NCI-H1417 (cell line): ENCODE measurements at places on chromosomes 6 and 20.

DNA sequence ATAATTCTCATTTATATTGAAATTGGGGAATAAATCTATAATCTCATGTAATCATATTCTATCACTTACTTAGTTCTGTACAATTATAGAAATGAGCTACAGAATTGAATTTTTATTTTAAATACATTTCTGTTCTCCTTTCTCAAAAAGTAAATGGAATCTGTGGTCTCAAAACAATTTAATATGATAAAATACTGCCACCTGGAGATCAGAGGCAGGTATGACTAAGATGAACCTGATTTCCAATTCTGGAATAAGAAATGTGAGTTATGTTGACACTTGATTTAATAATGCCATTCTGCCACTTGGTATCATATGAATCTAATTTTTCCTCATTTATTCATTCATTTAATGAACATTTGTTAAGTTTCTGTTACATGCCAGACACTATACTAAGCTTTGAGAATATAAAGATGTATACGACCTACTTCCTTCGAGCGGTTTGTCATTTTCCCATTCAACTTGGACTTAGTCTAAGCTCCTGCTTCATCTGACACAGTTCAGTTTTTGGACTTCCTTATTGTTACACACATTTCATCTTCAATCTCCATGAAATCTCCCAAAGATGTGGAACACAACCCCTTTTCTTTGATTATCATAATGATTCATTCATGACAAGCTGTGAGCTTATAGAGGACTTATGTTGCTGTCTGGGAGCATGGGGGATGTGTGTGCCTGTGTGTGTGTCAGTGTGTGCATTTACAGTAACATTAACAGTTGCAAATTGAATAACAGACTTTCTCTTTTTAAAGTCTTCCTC, 7.5 kb upstream of the CCDC28A start:
- DNase-seq, result peak; percentile 74

DNA sequence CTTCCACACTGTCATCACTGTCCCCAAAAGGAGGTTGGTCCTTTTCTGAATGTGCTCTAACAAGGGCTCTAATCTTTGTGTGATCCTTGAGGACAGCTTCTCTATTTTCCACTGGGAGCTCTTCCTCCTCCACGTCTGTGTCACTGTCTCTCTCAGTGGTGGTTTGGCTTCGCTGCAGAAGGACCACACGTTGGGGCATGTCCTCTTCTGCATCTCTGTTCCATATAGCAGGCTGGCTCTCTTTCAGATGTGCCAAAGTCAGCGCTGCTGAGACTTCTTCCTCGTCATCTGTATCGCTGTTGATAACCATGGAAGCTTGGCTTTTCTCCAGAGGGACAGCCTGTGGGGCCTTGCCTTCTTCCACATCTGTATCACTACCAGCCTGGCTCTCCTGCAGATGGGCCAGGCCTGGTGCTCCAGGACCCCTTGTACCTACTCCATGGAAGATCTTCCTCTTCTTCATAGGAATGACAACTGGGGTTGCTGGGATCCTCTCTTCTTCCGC, 4.6 kb downstream of the MDC1 start:
- no peak for DNase-seq

DNA sequence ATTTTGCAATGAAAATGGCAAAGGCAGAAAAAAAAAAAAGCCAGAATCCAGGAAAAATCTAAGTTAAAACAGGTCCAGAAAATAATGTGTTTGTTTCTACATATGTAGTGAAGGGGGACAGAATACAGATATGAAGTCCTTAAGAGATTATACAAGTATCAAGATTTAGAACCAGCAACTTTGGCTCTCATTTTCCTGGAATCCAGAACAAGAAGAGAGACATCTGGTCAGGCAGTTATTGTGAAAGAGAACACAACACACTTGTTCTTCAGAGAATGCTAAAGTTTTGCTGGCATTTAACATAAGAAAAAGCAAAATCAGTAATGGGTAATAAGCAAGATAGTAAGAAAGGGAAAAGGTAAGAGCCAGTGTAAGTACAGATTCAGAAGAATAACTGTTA, 21.1 kb downstream of the BAG2 start:
- no peak for DNase-seq

GRCh38 chr6:5744497-5744896, 262.2 kb downstream of the NRN1 start:
- no peak for DNase-seq

DNA sequence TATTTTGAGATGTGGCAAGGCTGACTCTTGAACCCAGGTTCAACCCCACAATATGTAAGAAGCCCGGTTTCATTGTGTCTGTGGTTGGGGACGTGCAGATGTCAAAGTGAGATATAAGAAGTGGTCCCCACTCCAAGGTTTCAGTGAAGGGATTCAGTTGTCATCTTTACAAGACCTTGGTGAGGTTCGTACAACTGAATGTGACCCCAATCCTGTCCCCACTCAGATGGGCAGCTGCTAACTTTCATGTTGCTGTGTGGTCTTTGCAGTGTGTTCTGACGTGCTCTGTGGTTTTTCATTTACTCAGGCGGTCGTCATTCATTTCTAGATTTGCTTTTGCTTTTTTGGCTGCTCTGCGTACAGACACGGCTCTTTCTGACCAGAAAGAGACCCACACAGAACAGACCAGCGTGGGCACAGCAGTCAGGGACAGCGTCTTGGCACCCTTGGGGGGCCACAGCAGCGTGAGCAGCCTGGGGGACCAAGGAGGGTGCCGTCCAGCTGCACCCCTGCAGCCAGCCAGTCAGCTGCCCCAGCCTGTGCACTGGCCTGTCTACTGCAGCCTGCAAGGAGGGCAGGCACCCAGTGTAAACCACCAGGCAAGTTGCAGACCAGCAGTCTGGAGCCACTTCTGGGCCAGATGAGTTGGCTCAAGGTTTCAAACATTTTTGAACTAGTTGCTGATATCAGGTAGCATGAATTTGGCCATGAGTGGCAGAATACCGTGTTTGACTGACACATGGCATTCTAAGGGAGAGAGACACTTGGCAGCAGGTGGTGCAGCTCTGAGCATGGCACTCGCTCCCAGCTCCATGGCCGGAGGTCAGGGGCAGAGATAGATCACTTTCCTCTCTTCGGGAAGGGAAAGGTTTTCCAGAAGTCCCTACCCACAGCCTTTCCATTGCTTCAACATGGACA, 49.4 kb upstream of the IRF4 start:
- no peak for DNase-seq

DNA sequence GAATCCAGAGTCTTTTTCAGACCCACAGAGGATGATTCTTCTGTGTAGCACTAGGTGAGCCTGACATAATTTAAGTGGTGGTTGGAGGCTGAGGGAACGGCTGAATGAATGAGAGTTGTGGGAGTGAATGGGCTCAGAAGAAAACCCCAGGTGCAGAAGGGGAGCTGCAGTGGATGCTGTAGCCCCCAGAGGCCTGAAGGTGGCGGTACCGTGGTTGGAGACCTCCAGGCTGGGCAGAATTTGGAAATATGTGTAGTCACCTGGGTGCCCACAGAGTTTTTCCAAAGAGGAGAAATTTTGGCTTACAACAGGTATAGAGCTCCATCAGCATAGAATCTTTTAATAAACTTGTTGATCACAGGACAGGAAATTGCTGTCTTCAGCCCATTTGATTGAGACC, 6.5 kb upstream of the RAET1G start:
- no peak for DNase-seq

DNA sequence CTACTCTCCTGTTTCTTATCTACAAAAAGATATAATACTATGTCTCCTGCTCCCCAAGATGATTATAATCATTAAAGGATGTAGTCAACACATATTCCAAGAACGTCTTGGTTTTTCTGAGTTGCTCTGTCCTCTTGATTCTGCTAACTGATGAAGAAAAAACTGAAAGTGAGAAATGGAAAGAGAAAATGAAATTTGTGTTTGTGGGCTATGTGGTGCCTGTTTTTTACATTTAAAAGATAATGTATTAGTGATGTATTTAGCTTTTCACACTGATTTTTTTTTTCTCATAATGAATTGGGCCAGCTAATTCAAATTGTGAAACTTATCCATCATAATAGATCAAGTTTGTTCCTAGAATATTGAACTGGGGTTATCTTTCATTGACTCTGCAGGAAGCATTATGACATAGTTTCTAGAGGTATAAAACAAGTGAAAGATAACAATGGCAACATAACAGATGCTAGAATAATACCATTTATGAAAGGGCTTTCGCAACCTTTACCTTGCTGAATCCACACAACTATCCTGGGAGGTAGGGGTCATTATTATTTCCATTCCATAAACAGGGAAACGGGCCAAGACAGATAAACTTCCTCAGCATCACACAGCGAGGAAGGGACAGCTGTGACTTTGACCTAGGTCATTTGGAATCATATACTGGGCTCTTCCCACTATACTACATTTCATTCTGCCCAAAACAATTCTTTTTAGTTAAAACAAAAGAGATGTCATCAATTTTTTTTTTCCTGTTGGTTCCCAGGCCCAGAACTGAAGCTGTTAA, 336.7 kb downstream of the GJA1 start:
- DNase-seq, result no peak

GRCh38 chr6:119673741-119674140, 324.2 kb upstream of the MAN1A1 start:
- no peak for DNase-seq

GRCh38 chr6:43712579-43712978, 25.0 kb upstream of the MRPS18A start:
- no peak for DNase-seq

GRCh38 chr6:150987371-150987828, 121.9 kb downstream of the MTHFD1L start:
- no peak for DNase-seq

GRCh38 chr6:17289630-17290061, 8.5 kb downstream of the RBM24 start:
- no peak for DNase-seq

- DNase-seq, result no peak
Observed at GRCh38 chr6:87905101-87905641, 142.5 kb upstream of the SPACA1 start.

DNA sequence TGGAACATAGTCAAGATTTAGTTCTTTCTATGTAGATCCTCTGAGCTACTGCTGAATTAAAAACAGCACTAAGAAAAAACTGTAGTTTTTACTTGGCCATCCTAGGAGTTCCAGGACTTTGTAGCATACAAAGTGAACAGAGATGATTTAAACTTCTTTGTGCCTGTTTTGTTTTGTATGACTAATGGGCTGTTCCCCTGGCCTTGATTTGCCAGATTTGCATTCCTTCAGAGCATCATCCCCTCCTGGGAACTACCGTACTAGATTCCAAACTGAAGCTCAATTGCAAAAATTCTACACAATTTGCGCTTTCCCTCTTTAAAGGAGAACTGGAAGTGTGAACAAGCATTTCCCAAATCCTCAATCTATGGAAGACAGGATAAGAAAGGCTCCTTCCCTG, 23.1 kb downstream of the ACOT13 start:
- no peak for DNase-seq

GRCh38 chr6:112770308-112770707, 423.2 kb downstream of the RFPL4B start:
- peak; percentile 18 for DNase-seq

DNA sequence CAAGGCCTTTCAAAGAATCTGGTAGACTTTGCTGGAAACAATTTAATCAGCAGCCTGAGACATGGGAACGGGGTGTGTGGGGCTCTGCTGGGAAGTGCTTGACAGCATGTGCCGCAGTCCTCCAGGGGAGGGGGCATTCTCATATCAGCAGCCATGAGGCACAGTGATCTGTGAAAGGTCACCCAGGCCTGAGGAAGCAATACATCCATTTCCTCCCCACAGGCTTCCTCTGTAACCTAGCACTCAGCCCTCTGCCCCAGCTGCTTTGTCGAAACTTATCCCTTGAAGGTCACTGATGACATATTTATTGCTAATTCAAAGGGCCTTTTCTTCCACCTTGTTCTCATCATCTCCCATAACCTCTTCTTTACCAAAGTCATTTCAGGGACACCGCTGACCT, 103.3 kb downstream of the TNFAIP3 start:
- DNase-seq, result no peak

DNA sequence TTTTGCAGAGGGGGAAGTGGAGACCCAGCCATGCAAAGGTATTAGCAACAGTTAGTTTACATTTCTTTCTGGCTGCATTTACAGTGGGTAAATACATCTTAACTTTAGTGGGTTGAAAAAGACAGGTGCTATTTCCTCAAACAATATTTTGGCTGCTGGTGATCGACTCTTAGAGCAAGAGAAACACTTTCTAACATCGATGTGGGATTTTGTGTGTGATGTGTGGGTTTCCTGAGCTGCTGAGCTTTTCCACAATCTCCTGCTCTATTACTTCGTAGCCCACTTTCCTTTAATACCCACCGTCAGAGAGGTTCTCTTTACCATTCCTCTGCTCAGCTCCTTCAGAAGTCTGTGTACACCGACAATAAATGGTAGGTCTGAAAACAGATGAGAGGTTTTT, 339.0 kb downstream of the NRN1 start:
- DNase-seq, result no peak

GRCh38 chr6:11681770-11682169, 96.8 kb downstream of the ADTRP start:
- no peak for DNase-seq

DNA sequence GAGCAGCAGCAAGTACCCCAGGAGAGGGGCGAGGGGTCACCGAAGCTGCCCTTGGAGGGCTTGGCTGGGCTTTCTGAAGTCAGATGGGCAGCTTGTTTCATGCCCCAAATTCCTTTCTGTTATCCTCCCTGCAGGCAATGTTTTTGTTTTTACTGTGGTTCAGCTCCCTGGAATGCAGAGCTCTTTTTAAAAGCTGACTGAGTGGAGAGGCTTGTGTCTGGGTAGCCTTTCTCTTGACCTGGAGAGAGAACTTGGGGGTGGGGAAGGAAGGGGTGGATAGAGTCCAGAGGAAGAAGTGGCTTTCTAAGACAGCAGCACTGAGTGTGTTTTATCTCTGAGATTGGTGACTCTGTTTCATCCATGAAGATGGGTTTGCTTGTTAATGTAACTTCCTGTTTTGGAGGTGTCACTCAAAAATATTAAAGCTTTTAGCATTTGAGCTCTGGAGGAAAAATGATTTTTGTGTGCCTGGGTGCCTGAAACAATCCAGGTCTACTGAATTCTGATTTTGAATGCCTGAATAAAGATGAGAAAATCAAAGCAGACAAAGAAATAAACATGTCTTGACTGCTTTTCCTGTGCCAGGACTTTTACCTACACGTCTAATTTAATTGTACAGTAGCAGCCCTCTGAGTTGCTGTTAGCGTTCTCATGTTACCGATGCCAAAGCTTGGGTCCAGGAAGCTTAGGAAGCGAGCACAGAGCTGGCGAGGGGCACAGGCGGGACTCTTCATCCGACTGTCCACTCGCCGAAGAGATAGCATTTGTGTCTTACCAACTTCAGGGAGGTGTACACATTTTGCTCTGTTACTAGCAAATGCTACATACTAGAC, 78.2 kb upstream of the EEF1E1 start:
- DNase-seq, result no peak

GRCh38 chr6:14278446-14278845, 160.9 kb downstream of the CD83 start:
- DNase-seq, result no peak
